ENCODE measurements at places on chromosomes 7 and 10.
A peak's percentile ranks its signal among the peaks of the same experiment; 100 is the strongest.

DNA sequence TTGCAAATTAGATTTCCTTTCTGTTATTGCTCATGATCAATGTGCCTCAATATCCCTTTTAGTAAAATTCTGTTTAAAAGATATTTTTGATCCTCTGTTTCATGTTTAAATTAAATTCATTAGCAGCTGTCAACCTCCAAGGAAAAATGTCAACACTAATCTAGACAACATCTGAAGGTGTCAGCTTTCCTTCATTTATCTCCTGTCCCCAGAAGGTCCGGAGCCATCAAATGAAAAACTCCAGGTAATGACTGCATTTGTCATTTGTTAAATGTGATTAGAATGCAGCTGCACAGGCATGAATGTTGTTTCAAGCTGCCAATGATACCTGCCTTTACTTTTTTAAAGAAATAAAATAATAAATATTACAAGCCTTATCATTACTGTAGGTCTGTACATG is 463.7 kb upstream of the SEMA3A start:
- no peak for DNase-seq

DNA sequence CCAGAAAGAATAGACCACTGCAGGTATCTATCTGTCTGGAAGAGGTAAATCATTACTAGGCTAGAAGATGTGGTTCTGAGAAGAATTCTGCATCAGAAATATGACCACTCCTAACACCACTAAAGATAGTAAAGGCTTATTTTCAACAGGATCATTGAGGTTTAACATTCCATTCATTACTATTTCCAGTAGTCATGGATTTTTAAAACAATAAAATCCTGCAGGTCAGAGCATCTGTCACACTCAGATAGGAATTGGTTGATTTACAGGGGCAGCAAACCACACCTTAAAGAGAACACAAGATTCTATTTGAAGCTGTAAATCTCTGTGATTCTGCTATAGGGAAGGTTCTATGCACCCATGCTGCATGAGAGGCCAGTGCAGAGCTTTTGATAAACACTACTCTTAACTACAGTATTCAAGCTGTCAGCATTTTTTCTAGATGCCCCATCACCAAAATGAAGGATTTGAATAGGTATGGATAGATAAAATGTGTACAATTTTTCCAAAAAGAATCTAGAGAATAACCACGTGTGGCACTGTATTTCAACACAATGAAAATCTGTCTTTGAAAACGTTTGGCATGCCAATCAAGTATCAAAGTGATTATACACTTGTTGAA is 14.6 kb downstream of the LRRC17 start:
- DNase-seq = no peak

DNA sequence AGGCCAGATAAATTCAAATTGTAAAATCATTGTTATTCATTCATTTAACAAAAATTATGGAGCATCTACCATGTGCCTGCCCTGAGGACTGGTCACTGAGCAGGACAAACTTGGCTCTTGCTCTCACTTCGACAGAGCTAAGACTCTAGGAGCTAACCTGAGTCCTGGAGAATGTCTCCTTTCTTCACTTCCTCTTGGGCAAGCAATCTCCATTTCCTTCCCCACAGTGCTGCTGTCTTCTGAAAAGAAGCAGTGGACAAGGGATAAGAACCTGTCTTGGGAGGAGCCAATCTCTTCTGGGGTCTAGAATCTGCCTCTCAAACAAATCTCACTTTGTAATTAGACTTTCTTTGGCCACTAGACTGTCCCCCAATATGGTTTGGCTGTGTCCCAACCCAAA is 76.2 kb upstream of the PLXNA4 start:
- no peak for DNase-seq

DNA sequence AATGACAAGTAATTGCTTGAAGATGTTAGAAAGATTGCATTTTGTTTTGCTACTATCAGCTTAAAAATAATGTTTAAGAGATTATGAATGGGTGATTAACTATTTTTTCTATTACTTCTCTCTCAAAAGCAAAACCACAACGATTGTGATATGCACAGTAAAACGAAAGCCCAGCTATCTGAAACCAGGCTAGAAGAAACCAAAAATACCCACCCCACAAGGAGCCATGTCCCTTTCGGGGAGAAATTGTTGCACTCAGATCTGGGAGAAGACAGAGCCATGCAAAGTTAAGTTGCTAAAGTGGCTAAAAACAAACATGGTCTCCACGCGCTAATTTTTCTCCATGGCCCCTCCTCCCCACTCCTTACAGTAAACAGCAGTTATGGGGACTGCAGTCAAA is 173.6 kb downstream of the RPS24 start:
- no peak for DNase-seq

- no peak for DNase-seq
Measured at GRCh38 chr7:34019301-34019790, 114.0 kb downstream of the BMPER start.

DNA sequence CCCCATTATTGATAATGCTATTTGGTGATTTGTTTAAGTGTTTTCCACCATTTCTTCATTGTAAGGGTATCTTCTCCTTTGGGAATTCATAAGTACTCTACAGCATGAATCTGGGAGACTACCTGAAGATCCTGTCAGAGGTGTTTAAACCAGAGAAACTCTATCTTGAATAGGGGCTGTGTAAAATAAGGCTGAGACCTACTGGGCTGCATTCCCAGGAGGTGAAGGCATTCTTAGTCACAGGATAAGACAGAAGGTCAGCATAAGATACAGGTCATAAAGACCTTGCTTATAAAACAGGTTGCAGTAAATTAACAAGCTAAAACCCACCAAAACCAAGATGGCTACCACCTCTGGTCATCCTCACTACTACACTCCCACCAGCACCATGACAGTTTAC is 13.4 kb upstream of the OR2A5 start:
- no peak for DNase-seq

GRCh38 chr10:124626759-124627380 is 117.3 kb downstream of the FAM53B start:
- no peak for DNase-seq

- no peak for DNase-seq
Measured at GRCh38 chr7:4033996-4034395, 648.1 kb upstream of the FOXK1 start.

DNA sequence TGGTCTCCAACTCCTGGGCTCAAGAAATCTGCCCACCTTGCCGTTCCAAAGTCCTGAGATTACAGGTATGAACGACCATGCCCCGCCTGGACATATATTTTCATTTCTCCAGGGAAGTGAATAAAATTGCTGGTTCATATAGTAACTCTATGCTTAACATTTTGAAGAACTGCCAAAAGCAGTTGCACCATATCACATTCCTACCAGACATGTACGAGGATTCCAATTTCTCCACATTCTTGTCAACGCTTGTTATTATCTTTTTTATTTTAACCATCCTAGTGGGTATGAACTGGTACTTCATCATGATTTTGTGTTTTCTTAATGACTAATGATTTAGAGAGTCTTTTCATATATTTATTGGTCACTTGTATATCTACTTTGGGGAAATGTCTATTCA is 21.9 kb upstream of the CPN1 start:
- no peak for DNase-seq

GRCh38 chr7:81514546-81514945 is 255.3 kb downstream of the HGF start:
- DNase-seq = no peak

DNA sequence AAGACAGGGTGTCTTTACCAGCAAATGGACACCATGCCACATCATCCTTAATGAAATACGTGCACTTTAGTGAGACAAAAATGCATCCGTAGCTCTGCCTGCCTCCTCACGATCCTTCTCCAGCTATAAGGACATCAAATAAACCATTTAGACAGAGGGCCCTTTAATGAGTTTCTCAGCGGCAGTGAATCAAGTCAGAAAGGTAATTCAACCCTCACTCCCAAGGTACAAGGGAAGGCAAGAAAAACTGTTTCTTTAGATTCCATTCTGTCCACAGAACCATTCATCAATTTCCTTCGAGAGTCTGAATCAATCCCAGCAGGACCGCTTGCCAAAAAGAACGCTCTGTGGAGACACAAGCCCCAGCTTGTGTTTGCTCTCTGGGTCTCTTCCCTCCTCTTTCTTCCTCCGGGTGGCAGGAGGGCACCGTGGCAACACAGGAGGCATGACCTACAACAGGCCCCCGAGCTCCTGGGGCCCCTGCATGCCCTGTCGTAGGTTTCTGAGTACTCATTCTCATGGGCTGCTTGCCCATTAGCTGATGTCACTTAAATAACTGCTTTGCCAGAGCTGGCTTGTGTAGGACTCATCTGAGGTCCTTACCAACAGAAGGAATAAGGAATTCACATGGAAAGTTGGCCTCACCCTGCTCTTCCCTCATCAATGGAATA is 297.8 kb upstream of the PRKCQ start:
- no peak for DNase-seq

- no peak for DNase-seq
Measured at GRCh38 chr7:39761449-39761848, 138.1 kb downstream of the RALA start.

GRCh38 chr7:96120445-96121225 is 201.3 kb downstream of the SLC25A13 start:
- no peak for DNase-seq

DNA sequence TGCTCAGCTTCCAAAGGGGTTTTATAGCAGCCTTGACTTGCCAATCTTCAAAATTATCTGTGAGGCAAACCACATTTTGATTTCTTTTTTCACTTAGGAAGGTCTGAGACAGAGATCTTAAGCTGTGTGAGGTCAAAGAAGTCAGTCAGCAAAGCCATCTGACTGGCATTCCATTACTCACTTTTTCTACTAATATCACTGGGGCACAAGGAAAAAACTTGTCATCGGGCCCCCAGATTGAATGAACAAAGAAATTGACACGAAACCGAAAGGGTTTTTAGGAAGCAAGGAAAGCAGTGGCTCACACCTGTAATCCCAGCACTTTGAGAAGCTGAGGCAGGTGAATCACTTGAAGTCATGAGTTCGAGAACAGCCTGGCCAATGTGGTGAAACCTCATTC is 78.5 kb upstream of the FRMD4A start:
- no peak for DNase-seq

DNA sequence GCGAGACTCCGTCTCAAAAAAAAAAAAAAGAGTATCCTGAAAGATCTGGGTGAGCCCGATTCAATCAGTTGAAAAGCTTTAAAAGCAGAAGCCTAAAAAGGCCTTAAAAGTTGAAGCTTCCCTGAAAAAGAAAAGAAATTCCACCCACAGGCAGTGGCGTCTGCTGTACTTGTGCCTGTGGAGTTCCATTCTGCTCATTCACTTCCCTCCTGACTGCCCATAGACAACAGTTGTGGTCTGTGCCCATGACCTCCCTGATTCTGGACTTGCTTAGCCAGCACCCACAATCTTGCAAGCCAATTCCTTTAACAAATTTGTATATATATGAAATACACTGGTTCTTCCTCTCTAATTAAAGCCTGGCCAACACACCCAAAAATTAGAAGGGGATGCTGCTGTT is 141.7 kb downstream of the DLG5 start:
- no peak for DNase-seq

DNA sequence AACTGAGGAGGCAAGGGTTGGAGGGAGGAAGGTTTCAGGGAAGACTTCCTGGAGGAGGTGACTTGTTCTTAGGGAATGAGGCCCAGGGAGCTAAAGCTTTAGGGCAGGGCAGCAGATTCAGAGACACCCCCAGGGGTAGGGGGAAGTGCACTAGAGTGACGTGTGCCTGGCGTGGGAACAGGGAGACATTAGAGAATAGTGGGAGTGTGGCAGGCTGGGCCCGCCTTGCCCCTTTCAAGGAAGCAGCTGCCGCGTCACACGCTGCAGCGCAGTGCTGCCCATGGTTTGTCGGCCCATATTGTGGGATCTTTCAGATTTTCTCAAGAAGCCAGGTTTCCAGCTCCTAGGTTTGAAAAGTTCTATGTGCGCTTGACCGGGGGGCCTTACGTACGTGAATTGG is 139.4 kb downstream of the LHPP start:
- DNase-seq = peak; percentile 19

DNA sequence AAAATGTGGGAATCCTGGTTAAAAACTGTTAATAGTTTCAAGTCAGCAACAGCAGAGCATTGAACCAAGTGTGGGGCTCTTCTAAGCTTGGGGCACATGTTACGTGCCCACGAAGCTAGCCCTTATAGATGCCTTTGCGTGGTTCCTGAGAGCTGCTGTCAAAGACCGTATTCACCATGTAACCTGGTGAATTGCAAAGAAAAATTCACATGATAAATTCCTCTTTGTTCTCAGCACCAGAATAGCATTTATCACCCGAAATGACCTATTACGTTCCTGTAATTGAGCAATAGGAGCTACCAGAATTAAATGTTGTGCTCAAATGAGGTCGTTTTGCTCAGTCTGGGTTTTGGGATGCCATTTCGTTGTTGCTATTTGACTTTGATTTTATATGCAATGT is 202.6 kb upstream of the PRPS1L1 start:
- DNase-seq = no peak

DNA sequence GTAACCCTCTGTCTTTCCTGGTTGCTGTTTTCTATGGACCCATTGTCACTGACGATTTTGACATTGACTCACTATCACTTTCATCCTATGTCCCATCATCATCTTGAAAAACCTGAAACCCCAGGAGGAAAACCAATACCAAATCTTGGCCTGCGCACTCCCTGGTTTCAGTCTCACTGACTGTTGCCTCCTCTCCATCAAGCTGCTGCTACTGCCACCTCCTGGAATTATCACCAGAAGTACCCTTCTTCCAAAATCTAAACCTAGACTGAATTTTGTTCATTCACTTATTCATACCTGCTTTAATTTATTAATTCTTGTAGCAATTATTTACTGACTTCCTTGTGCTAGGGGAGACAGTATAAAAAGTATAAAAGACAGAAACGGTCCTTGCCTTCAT is 44.5 kb upstream of the ACBD5 start:
- no peak for DNase-seq
